ENCODE measurements at places on chromosomes 2 and 18. TPM values are rescaled to one million over a fixed set of nuclear protein-coding genes. Genes with fewer than 3 reads are reported as not detected.

Gene PPP1R1C
- total RNA-seq: 2.7 TPM

Gene MC5R
- not detected for total RNA-seq

Gene VWC2L
- total RNA-seq: not detected

Gene INSIG2
- 64.4 TPM for total RNA-seq

Gene CNPPD1
- total RNA-seq: 42.9 TPM

Gene RAB6C
- total RNA-seq: not detected

Gene PROKR1
- not detected for total RNA-seq
